ENCODE measurements at places on chromosomes 2 and 18.
A peak's percentile ranks its signal among the peaks of the same experiment; 100 is the strongest.

GRCh38 chr2:25312958-25313710 is 28.6 kb downstream of the DNMT3A start:
- no peak for DNase-seq

GRCh38 chr2:121722479-121722878 is 14.2 kb downstream of the NIFK start:
- DNase-seq = no peak

- no peak for DNase-seq
Measured at GRCh38 chr2:48444404-48444803, 85.5 kb upstream of the STON1 start.

DNA sequence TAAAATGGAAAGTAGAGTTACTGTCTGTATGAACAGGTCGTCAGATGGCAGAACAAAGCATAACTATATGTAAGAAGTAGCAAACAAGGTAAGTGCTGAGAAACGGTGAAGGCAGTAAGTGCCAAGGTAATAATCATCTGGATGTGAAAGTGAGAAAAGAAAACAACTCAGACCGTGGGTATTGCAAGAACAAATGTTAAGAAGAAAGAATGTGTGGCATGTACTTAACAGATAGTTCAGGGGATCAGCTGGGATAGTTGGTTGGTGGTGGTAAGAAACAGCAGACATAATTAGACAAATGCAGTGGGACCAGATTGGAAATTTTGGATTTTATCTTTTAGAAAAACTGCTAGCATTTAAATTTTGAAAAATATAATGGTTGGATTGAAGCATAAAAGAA is 375.8 kb upstream of the NXPH2 start:
- DNase-seq = no peak

DNA sequence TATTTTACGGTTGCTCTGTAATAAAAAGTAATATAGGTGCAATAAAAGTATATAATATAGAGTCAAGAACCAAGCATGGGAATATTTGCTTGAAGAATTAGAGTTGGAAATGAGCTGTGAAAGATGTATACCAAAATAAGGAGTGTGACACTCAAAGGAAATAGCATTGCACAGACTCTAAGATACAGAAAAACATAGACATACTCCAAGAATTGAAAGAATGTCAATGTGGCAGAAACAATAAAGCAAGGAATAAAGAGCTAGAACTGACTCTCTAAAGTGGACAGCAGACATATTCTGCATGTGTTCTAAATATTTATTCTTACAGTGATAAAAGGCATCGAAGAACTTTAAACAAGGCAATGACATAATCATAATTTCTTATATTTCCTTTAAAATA is 561.1 kb upstream of the SETBP1 start:
- no peak for DNase-seq

DNA sequence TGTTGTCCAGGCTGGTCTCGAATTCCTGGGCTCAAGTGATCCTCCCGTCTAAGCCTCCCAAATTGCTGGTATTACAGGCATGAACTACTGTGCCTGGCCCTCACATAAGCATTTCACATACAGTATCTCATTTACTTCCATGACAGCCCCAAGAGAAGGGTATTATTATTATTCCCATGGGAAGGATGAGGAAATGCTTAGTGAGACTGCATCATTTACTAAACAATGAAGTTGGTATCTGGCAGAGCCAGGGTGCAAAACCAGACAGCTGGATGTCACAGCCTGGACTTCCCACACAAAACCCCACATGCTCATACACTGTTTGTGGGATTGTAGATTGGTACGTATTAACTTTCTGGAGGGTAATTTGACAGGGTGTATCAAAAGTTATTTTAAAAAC is 29.9 kb downstream of the DAPL1 start:
- DNase-seq = no peak

DNA sequence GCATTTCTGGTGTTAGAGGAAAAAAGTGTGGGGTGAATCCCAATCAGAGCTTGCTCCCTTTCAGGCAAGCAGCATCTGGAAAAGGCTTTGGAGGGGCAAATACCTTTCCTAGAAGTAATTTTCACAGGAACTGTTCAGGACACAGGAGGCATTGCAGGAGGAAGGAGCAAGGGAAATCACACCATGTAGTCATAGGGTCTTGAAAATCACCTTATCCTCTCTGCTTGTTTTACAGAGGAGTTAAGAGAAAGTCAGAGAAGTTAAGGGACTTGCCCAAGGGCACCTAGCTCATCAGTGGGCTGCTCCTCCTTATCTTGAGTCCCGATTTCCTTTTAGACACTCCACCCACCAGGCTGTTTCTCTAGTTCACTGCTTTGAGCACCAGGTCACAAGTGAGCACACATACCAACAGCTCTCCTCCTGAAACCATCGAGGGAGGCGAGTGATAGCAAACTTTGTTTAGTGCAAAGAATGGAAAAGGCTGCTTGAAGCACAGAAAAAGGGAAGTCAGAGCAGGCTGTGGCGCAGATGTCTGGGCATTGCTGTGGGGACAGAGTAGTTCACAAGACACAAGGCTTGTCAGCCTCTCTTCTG is 89.2 kb upstream of the CXCR4 start:
- no peak for DNase-seq

- no peak for DNase-seq
Measured at GRCh38 chr2:160245614-160246155, 45.6 kb upstream of the ITGB6 start.

DNA sequence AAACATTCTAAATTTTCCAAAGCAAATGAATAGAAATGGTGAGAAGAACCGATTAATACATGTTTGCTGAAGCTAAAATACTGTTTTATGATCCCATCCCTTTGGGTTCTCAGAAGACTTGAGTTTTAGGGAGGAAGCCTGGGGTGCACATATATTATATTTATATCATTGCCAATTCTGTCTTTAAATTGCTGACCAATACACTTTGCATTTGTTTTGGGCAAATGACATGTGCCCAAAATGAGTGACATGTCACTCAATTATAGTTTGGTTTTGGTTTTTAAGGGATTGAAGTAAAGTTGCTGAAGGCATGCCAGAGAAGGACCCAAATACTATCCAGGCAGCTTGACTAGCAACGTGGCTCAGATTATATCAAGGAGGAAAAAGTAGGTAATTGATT is 50.3 kb upstream of the SP3 start:
- no peak for DNase-seq

DNA sequence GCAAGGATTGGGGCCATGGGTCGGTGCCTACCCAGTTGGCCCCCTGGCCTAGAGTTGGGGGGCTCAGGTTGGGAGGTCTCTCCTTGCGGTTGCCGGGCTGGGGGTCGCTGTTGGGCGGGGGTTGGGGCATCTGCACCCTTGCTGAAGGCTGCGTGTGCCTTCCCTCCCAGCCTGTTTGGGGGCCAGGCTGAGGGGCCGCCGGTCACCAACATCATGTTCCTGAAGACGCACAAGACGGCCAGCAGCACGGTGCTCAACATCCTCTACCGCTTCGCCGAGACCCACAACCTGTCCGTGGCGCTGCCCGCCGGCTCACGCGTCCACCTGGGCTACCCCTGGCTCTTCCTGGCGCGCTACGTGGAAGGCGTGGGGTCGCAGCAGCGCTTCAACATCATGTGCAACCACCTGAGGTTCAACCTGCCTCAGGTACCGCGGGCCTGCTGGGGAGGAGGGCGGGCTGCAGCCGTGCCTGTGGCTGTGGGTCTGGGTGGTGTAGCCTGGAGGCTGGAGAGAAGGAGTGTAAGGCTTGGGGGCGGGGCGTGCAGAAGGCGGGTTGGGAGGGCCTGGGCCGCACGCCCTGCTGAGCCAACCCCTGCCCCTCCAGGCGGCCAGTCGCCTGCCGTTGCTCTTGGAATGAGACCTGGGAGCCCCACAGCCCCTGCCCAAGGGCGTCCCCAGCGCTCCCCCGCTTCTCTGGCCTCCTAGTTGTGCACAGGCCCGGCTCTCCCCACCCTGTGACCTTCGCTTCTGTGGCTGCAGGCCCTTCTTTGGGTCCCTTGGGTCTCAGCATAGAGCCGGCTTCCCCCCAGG is 7.2 kb upstream of the NEU4 start:
- DNase-seq = no peak

GRCh38 chr18:73258375-73259087 is 390.7 kb upstream of the NETO1 start:
- no peak for DNase-seq

- no peak for DNase-seq
Measured at GRCh38 chr2:180352620-180353019, 345.5 kb upstream of the CWC22 start.

DNA sequence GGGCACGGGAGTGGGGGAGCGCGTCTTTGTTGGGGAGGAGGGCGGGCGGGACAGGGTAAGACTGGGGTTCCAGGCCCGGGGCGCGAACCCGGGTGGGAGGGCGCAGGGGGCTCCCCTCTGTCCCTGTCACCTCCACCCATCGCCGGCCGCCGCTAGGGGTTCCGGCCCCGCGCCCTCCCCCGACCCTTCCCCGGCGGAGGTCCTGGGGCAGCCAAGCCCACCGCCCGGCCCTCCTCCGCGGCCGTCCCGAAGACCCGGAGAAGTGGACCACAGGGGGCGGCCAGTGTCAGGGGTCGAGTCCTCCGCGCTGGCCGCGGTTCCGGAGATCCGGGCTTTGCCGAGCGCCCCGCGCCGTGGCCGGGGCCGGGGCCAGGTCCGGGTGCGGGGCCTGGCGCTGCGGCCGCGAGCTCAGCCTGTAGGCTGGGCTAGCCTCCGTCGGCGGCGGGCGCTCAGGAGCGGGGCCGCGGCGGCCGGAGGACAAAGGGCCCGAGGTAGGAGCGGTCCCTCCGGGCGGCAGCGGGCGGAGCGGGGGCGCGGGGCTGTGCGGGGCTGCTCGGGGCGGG is 16.6 kb upstream of the E2F6 start:
- DNase-seq = no peak

DNA sequence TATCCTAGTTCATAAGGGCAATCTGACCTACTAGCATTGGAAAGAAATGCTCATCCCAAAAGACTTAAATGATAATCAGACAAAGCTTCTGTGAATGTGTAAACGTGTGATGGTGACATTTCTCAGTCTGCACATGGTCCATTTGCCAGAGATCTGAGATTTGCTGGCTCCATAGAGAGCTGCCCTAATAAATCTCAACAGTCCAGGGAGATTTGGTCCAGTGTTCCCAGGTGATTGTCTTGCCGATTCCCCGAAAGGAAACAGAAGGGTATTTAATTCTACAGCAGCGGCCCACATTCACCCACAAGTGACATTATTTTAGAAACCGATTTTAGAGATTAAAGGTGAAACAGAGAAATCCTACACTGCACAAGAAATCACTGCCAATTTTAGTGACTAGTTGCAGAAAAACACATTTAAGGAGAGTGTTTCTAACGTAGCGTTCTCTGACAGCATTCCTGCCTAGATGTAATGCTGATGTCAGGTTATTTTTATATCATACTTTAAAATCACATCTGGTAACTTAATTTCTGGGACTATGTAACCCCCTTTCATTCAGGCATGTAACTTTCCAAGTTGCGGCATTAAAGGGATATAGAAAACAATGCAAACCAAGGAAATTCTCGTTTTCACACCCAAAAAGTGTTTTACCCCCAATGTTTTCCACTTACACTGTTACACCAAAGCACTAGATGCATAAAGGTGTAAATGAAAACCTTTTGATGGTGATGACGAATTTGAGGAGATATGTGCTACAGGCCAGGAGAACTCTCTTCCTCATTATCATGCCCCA is 231.9 kb upstream of the FN1 start:
- DNase-seq = no peak

DNA sequence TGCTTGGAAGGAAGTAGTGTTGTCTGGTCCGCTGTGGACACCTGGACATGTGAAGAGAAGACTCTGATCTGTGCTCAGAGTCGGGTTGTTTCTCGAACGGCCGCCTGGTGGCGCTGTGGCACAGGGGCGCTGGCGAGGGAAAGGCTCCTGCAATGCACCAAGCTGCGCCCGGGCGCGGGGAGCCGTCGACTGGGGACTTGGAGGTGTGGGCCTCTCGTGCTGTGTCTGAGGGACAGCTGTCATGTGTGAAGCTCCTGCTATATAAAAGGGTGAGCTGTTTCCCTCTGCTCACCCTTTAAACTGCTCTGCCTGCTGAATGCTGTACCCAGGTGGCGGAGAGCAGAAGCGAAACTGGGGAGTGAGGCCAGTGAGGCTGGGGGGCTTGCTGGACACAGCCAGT is 44.0 kb downstream of the GNAL start:
- peak; percentile 62 for DNase-seq

GRCh38 chr18:58367425-58368140 is 261.3 kb downstream of the ALPK2 start:
- DNase-seq = no peak

DNA sequence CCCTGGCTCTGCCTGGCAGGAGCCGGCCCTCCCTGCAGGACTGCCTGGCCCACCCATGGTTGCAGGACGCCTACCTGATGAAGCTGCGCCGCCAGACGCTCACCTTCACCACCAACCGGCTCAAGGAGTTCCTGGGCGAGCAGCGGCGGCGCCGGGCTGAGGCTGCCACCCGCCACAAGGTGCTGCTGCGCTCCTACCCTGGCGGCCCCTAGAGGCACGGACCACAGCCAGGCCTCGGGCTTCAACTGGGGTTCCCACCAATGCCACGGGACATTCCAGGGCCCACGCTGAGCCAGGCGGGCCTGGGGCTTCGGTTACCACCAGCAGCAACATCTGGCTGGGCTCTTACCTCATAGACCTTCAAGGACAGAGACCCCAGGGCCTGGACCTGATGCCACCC is 6.1 kb upstream of the GMPPA start:
- no peak for DNase-seq

GRCh38 chr2:64392529-64392928 is 61.4 kb upstream of the LGALSL start:
- no peak for DNase-seq

GRCh38 chr2:120419955-120420354 is 74.0 kb downstream of the INHBB start:
- DNase-seq = no peak

DNA sequence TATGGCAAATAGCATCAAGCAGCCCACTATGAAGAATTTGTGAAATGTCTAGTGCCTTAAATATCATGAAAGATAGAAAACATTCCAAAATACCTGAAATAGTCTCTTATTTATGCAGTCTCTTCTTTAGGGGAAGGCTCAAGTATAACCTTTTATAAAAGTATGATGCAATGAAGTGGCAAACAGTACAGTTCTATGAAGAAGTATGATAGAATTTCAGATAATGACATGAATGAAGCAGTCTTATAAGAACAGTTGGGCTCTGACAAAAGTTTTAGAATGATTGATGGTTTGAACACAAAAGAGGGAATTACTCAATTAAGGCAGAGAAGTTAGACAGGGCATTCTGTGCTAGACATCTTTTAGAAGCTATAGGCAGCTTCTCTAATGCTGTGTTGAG is 1791.8 kb upstream of the PIK3C3 start:
- DNase-seq = no peak

GRCh38 chr2:75547345-75548035 is 13.2 kb downstream of the EVA1A start:
- DNase-seq = no peak
